ENCODE measurements at places on chromosomes 3 and 15.

- no peaks in the 10 kb centered on the region for H3K36me3 ChIP-seq
- no peak overlapping the region for H3K4me3 ChIP-seq
- no peaks in the 10 kb centered on the region for H3K4me1 ChIP-seq
- DNase-seq: peak; percentile 67
Measured at GRCh38 chr3:175288621-175289020, 429.5 kb downstream of the NAALADL2 start.

GRCh38 chr15:58473724-58474123, 41.9 kb downstream of the LIPC start:
- no peak overlapping the region for H3K4me3 ChIP-seq
- H3K36me3 ChIP-seq: no peaks in the 10 kb centered on the region
- H3K27ac ChIP-seq: no peak overlapping the region
- H3K27me3 ChIP-seq: no peaks in the 10 kb centered on the region
- DNase-seq: no peak
- peaks cover 55% of the 10 kb centered on the region for H3K4me1 ChIP-seq

- no peaks in the 10 kb centered on the region for H3K4me1 ChIP-seq
- no peaks in the 10 kb centered on the region for H3K27me3 ChIP-seq
- H3K36me3 ChIP-seq: no peaks in the 10 kb centered on the region
- no peak overlapping the region for H3K27ac ChIP-seq
- peak; percentile 23 for DNase-seq
Measured at GRCh38 chr3:57397175-57398026, 104.9 kb upstream of the ASB14 start.

DNA sequence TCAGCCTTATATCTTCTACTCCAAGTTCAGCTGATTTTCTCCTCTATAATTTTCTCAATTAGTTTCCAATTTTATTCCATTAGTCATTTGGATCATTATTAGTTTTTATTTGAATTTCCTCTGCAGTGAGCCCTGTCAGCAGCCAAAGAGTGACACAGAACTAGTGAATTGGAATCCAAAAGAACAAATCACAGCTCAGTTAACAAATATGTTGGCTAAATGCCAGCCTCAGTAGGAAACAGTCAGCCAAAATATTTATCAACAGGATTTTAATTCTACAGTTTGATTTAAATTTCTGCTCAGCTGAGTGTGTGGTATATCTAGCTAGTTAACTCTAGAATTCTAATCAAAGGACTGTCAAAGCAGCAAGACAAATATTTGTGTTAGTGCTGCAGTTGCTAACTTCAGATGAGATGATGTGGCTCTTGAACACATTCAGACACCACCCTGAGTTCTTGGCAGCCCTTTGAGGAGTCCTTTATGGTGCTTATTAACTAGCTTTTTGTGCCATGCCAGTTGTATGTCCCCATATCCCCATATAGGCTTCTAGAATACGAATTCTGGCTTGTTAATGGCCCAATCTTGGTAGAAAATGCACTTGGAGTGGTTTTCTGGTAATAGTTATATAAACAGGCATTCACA, 194.5 kb downstream of the CPNE4 start:
- no peaks in the 10 kb centered on the region for H3K4me1 ChIP-seq
- H3K27me3 ChIP-seq: no peaks in the 10 kb centered on the region
- DNase-seq: peak; percentile 12
- no peak overlapping the region for H3K27ac ChIP-seq
- no peaks in the 10 kb centered on the region for H3K36me3 ChIP-seq
- H3K4me3 ChIP-seq: no peak overlapping the region

DNA sequence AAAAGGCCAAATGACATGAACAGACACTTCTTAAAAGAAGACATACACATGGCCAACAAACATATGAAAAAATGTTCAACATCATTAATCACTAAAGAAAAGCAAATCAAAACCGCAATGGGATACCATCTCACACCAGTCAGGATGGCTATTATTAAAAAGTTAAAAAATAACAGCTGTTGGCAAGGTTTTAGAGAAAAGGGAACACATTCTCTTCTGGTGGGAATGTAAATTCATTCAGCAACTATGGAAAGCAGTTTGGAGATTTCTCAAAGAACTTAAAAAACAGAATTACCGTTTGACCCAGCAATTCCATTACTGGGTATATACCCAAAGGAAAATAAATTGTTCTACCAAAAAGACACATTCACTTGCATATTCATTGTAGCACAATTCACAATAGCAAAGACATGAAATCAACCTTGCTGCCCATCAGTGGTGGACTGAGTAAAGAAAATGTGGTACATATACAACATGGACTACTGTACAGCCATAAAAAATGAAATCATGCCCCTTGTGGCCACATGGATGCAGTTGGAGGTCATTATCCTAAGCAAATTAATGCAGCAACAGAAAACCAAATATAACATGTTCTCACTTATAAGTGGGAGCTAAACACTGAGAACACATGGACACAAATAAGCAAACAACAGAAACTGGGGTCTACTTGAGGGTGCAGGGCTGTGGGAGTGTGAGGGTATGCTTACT, 190.7 kb upstream of the MCTP2 start:
- no peaks in the 10 kb centered on the region for H3K27me3 ChIP-seq
- H3K4me1 ChIP-seq: no peaks in the 10 kb centered on the region
- no peak overlapping the region for H3K4me3 ChIP-seq
- no peaks in the 10 kb centered on the region for H3K36me3 ChIP-seq

GRCh38 chr15:67784090-67784781, 41.1 kb upstream of the SKOR1 start:
- H3K4me1 ChIP-seq: no peaks in the 10 kb centered on the region
- no peaks in the 10 kb centered on the region for H3K27me3 ChIP-seq
- no peak overlapping the region for H3K4me3 ChIP-seq
- DNase-seq: no peak
- peaks cover 11% of the 10 kb centered on the region for H3K36me3 ChIP-seq
- H3K27ac ChIP-seq: no peak overlapping the region

DNA sequence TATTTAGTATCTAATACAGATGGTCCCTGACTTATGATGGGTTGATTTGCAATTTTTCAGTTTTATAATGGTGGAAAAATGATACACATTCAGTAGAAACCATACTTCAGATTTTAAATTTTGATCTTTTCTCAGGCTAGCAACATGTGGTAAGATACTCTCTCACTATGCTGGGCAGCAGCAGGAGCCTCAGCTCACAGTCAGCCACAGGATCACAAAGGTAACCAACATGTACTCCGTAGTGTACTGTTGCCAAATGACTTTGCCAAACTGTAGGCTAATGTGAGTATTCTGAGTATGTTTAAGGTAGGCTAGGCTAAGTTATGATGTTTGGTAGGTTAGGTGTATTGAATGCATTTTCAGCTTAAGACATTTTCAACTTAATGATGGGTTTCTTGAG, 498.6 kb upstream of the DPPA4 start:
- H3K4me3 ChIP-seq: no peak overlapping the region
- H3K27me3 ChIP-seq: no peaks in the 10 kb centered on the region
- H3K36me3 ChIP-seq: no peaks in the 10 kb centered on the region
- H3K4me1 ChIP-seq: no peaks in the 10 kb centered on the region

DNA sequence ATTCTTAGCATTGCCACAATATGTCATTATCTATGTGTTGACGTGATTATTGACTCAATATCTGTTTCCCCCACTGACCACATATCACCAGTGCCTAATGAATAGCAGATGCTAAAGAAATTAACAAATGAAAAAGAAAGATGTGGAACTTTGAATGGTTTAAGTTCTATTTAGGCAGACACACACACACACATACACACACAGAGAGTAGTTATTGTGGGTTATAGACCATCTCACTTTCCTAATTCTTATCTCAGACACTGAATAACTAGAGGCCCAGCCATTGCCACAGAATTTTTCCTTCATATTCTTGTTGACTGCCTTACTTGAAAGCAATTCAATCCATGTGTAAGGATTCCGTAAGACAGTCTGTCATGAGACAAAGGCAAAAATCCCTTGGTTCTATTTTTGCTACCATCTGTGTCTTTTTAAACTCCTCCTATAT, 61.9 kb upstream of the PHLDB2 start:
- no peak overlapping the region for H3K27ac ChIP-seq
- H3K4me1 ChIP-seq: peaks cover 2% of the 10 kb centered on the region
- H3K36me3 ChIP-seq: no peaks in the 10 kb centered on the region
- DNase-seq: peak; percentile 18

- peaks cover 3% of the 10 kb centered on the region for H3K27me3 ChIP-seq
- H3K4me3 ChIP-seq: no peak overlapping the region
- peaks cover 11% of the 10 kb centered on the region for H3K36me3 ChIP-seq
- no peak overlapping the region for H3K27ac ChIP-seq
Measured at GRCh38 chr3:14497321-14497720, 42.8 kb downstream of the GRIP2 start.

DNA sequence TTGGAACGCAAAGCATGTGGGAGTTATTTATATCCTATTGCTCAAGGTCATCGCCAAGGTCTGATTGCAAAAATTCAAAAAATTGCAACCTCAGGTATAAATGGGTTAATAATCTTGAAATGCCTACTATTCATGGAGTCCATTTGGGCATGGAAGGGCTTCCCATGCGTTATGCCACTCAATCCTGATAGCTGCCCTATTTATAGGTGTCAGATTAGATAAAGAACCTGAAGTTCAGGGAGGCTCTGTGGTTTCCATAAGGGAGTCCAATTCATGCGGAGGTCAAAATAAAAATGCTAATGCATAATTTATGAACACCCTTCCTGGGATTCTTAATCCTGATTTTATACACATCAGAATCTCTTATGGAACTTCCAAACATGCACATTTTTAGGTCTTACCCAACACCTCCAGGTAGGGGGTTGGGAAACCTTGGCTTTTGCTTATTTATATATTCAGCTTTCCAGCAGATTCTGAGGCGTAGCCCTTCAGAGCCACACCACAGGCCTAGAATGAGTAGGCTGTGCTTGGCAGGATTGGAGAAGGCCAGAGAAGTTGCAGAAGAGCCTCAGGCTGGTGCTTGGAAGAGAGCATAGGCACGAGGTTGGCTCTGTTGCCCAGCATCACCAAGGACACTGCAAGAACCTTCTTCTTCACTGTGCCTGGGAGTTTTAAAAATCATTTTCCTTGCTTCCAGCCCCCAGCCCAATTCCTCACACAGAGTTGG, 324.4 kb upstream of the CFAP20DC start:
- DNase-seq: no peak
- H3K27ac ChIP-seq: no peak overlapping the region
- peaks cover under 1% of the 10 kb centered on the region for H3K4me1 ChIP-seq
- H3K36me3 ChIP-seq: no peaks in the 10 kb centered on the region
- no peak overlapping the region for H3K4me3 ChIP-seq

- H3K4me3 ChIP-seq: no peak overlapping the region
- no peaks in the 10 kb centered on the region for H3K36me3 ChIP-seq
- H3K27me3 ChIP-seq: no peaks in the 10 kb centered on the region
- DNase-seq: no peak
Measured at GRCh38 chr3:82240322-82240721, 478.9 kb upstream of the GBE1 start.

GRCh38 chr3:154050766-154051165, 70.4 kb upstream of the ARHGEF26 start:
- no peak for DNase-seq
- no peaks in the 10 kb centered on the region for H3K27me3 ChIP-seq
- no peaks in the 10 kb centered on the region for H3K36me3 ChIP-seq
- H3K4me3 ChIP-seq: no peak overlapping the region
- H3K27ac ChIP-seq: no peak overlapping the region

DNA sequence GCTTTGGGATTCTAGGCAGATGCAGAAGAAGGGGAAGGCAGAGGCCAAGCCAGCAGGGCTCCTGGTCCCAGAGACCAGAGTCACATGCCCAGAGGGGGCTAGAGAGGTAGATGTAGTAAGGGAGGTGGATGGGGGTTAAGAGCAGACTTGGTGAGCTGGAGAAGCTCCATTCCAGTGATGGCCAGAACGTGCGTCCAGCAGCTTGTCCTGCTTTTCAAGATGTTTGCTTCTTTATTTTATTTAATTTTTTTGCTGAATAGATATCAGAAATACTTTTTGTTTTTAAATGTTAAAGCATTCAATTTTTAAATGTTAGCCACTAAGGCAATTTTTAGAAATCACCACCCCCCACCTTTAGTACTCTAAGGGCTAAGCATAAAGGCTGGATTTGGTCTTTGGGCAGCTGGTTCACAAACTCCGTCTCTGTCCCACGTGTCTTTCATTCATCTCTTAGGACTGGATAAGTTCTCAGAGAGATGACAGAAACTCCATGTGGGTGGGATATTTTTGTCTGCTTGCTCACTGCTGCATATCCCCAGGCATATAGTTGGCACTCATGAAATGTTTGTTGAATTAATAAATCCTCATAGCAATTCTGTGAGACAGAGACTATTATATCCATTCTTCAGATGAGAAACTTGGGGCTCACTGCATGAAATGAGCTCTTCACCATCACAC, 6.7 kb downstream of the COLQ start:
- H3K27ac ChIP-seq: peak overlapping the region; percentile 21
- H3K36me3 ChIP-seq: no peaks in the 10 kb centered on the region
- H3K27me3 ChIP-seq: no peaks in the 10 kb centered on the region
- DNase-seq: no peak

DNA sequence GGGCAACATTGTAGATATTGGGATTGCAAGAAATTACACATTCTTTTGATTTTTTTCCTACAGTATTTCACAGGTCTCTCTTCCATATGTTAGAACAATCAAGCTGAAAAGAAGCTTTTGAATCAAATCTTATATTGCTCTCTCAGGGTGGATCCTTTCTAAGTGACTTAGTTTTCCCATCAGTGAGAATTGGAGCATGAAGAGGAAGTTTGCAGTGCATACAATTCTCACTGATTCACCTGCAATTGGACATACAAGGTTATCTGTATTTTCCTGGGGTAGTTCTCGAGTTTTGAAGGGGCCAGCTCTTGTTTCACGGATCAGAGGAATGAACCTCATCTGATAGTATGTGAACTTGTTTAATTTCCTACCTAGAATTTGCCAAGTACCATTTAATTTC, 150.8 kb downstream of the PEX5L start:
- H3K4me1 ChIP-seq: peaks cover 3% of the 10 kb centered on the region
- no peak overlapping the region for H3K4me3 ChIP-seq
- DNase-seq: no peak
- no peaks in the 10 kb centered on the region for H3K36me3 ChIP-seq
- no peak overlapping the region for H3K27ac ChIP-seq
- H3K27me3 ChIP-seq: no peaks in the 10 kb centered on the region

DNA sequence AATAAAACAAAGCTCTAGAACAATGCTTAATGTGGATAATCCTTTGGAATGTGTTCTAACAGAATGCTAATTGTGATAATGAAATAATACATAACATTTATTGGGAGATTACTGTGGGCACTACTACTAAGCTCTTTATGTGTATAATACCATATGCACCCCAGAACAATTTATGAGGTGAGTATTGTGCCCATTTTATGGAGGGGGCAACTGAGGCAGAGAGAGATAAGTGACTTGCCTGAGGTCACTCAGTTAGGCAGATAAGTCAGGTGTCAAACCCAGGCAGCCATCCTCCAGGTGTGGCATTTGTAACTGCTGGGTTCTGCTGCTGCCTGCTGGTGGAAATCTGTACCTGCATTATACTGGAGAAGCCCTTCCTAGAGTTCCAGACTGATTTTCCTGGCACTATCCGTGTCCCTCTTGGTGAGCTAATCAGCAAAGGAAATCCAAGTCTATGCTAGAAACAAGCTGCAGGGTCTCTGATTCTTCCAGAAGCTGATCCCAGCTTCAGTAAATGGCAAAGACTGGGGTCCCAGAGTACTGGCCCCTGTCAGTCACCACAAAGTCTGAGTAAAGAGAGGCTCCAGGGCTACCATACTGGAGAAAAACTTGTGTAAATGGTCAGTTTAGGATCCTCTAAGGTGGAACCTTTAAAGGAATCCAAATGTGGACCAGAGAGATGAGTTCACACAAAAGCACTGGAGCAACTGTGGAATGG, 22.6 kb upstream of the RBP1 start:
- peaks cover under 1% of the 10 kb centered on the region for H3K4me1 ChIP-seq
- no peak overlapping the region for H3K4me3 ChIP-seq
- no peaks in the 10 kb centered on the region for H3K36me3 ChIP-seq
- no peaks in the 10 kb centered on the region for H3K27me3 ChIP-seq
- peak; percentile 47 for DNase-seq

Measured in muscle of leg (tissue), 16 donors.